NCI-H1417 treated with DMSO at 0.1 percent for 48 hours (cell line): ENCODE measurements at places on chromosomes 1 and 21.

DNA sequence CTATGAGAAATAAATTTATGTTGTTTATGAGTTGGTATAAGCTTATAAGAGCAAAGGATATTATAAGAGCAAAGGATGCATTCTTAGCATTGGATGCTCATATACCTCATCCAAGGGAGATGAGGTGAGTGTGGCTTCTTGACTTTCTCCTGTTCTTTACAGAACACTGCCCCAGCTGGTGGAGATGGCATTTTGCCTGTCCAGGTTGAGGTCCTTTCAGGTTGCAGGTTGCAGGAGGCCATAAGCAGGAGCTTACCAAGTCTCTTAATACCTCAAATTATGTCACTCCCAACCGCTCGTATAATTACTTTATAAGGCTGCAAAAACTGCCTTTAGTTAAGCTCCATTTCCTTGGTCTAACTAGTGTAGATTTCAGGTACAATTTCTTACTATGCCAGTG is 66.7 kb downstream of the RPE65 start:
- DNase-seq = no peak

DNA sequence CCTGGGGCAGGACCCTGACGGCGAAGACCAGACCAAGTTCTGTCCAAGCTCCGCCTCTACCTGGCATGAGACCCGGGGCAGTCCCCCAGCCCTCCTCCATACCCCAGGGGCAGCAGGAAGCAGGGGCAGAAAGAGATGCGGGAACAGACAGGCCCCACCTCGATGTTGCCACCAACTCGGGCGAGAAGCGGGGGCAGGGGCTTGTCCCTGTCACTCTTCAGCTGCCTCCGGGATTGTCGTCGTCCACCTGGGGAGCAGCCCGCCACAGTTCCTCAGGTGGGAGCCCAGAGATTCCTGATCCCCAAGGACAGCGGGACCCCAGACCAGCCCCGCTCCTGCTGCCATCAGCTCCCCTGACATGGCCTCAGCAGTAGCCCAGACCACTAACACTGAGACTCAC is 54.8 kb downstream of the CHD5 start:
- DNase-seq = no peak

DNA sequence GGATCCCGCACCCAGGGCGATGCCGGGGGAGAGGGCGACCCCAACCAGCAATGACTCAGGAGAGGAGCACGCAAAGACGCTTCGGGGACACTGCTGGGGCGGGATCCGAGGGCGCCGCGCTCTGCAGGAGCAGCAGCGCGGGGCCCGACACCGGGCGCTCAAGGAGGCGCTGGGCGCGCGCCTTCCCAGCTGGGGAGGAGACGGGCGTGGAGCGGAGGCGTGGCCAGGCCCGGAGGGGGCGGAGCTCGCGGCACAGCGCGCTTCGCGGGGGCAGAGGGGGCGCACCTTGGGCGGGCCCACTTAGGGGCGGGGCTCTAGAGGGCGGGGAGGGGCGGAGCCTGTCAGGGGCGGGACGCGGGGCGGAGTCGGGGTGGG is 369 bp downstream of the SUMO3 start:
- peak; percentile 11 for DNase-seq

GRCh38 chr1:63099188-63099587 is 223.2 kb upstream of the FOXD3 start:
- DNase-seq = no peak

DNA sequence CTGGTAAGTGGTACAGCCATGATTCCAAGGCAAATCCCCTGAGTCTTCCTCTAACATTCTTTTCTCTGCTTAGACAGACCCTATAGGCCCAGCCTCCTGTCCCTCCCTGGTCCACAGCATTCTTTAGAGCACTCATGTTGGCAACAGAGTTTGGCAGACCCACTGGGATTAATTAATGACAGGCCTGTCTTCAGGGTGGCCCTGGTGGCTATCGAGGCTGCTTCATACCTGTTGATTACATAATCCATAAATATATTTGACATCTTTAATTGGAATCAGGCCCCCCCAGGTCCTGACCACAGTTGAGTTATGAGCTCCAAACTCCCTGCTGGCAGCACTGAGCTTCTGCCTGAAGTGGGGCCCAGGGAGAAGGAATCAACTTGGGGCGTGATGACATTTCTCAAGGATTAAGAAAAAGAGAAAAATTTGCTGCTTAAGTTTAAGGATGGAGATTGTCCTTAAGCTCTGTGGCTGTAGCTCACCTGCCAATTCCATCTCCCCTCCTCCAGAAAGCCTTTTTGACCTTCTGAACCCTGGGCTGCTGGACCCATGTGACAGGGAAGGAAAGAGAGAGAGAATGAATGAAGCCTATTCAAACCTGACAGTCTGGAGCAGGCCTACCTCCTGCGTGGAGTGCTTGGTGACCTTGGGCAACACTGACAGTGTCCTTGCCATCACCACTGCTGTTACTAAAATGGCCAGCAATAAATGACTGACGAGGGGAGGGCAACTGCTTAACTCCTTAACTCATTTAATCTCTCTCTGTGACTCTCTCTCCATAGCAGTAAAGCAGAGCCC is 156.6 kb downstream of the TRABD2B start:
- DNase-seq = no peak

GRCh38 chr1:80293818-80294217 is 1287.3 kb upstream of the ADGRL4 start:
- no peak for DNase-seq

DNA sequence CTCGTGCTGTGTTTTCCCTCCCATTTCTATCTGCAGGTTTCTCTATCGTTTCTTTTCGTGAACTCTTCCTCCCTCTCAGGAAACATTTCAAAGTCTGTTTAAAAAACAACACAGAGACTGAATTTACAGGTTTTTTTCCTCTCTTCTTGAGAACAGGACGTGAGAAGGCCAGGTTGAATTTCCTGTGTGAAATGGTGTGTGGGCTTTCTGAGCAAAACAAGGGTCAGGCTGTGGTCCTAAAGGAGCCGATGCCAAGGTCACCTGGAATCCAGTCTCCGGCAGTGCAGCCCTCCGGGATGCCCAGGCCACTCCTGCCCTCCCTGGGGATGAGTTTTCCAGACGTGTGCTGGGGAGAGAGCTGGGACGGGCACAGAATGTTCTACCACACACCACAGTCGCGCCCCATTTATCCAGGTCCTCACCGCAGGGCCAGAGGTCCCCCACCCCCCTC is 62.7 kb upstream of the RUNX3 start:
- no peak for DNase-seq

- DNase-seq = no peak
These were observed 450 bp upstream of the POU3F1 start for GRCh38 chr1:38046884-38047602.

DNA sequence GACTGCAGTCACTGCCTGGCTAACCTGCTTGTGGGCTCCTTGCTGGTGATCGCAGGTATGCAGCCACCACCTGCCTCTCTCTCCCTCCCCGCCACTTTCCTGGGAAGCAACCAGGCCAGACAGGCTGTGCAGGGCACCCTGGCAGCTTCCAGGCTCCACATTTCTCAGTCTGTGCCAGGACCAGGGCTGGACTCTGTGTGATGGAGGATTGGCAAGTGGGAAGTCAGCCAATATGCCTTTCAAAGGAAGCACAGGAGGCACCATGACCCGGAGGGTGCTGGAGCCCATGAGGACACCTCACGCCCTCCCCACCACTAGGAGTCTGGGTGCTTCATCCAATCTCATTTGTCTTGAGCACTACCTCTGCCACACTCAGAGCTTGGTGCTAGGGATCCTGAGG is 15.8 kb upstream of the DISP3 start:
- no peak for DNase-seq

- no peak for DNase-seq
These were observed 22.7 kb upstream of the PRKACB start for GRCh38 chr1:84121360-84121759.

DNA sequence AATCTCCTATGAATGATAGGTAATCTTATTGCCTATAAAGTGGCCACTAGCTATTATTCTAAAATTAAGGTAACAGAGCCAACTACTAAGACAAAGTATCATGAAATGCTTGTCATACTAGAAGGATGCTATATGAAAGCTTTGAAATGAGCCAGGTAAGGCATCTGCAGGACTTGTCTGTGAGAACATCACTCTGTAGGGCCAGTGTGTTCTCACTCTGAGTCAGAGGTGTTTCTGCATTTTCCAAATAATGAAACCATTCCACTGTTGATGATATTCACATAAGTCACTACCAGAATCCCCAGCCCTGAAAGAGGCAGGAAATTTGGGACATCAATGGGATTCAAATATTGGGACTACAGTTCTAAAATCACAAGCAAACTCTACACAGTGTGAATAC is 25.8 kb upstream of the GBP5 start:
- DNase-seq = no peak

- DNase-seq = no peak
These were observed 692.0 kb downstream of the NCAM2 start for GRCh38 chr21:21690068-21690665.

DNA sequence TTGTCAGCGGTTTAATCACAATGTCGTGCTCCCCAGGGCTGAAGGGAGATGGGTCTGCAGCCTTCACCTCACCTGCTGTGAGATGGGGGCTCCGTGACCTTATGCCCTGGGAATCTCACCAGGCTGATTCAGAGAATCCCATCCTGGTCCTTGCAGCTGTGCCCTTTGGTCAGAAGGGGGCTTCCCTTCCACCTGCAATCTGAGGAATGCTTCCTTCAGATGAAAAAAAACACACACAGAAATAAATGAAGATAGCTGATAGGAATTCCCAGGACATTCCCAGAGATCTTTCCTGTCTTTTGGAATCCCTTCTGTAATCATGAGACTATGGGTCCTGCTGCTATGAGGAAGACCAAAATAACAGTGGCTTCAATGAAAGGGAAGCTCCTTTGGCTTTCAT is 127.0 kb upstream of the VAMP3 start:
- no peak for DNase-seq

- DNase-seq = no peak
These were observed 36.0 kb downstream of the PABPC4 start for GRCh38 chr1:39540504-39541031.

GRCh38 chr1:75423136-75423535 is 187.8 kb downstream of the SLC44A5 start:
- no peak for DNase-seq

GRCh38 chr1:230057681-230058565 is 9.1 kb upstream of the GALNT2 start:
- no peak for DNase-seq

- no peak for DNase-seq
These were observed 65.4 kb downstream of the RPE65 start for GRCh38 chr1:68384321-68384813.

DNA sequence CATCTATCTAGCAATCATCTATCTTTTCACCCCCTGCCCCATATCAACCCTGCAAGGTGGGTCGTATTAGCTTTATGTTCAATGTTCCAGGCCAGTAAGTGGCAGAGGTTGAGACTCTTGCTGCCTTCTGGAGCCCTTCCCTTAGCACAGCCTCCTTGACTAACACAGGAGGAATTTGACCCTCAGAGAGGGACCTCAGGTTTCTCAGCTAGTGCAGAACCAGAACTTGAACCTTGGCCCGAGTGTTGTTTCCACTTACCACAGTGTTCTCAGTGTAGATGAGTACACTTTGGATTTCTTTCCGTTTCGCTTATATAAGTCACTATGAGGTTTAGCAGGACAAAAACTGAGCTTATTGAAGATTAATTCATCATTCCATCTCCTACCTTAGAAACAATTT is 11.1 kb upstream of the ATF3 start:
- no peak for DNase-seq

GRCh38 chr1:176880955-176881595 is 283.4 kb downstream of the ASTN1 start:
- DNase-seq = no peak

- DNase-seq = no peak
These were observed 19.5 kb downstream of the SZRD1 start for GRCh38 chr1:16386454-16387113.

DNA sequence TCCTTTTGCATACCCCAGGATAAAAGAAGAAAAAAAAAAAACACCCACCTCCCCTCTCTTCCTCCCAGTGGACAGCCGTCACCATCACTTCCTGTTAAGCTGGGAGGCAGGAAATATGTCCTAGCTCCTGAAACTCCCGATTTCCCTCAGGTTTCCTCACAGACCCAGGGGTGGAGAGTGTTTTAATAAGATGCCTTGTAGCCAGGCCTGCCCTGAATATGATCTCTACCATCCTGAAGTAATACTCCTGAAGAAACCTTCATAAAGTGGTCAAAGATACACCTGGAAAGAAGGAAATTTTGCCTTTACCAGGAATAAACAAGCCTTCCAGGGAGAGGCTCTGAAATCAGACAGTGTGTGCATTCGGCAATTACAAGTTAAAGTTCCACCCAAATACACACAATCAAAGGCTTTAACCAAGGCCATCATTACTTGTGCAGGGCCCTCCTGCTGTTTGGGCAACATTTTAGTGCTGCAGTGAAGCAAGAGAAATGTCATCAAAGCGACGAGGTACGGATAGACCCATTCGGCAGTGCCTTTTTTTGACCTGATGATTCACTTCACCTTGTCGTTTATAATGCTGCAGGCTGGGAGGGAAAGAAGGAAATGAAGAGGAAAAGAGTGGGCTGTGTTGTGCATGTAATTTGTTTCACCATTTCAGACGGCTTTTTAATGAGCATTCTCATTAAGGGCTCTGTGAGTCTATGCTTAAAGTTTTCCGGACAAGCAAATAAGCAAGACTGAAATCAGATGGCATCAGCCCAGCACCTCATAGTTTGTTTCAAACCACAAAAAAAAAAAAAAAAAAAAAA is 41.0 kb upstream of the RASAL2 start:
- no peak for DNase-seq

GRCh38 chr1:165831146-165831545 is 3.7 kb downstream of the UCK2 start:
- DNase-seq = no peak

DNA sequence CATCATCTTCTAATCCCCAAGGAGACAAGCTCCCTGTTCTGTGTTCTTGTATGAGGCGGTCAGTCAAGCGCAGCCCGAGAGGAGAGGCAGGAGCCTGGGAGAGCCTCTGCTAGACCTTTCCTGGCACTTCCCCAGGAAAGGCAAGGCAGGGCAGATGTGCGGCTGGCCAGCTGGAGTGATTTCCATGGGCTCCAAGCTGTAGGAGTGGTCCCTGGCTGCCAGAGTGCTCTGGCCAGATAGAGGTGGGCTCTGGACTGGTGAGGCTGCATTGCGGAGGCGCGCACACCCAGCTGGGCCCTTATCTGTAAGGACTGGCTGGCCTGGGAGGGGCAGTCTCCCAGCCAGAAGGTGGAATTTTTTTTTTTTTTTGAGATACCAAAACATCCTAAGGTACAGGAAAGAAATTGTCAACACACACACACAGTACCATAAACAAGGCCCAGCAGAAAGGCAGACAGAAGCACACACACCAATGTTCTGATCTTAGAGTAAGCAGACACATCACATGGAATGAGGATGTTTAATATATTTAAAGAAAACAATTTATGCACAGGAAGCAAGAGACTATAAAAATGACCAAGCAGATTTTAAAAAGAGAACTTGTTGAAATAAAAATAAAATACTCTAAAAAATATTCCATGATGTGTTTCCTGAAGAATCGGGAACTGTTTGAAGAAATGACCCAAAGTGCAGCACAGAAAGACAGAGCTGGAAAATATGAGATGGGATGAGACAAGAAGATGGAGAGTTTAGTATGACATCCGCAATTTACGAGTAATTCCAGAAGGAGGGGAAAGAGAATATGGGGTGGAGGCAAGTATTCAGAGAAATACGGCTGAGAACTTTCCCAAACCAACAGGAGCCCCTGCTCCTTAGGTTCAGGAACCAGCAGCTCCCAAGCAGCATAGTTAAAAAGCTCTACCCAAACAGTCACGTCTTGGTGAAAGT is 13.4 kb downstream of the IBA57 start:
- DNase-seq = no peak
